Activated CD4-positive, alpha-beta T cell treated with anti-CD3 and anti-CD28 coated beads, Interleukin-2, amount 50 U/mL, for 48 hours (primary cell): ENCODE measurements at places on chromosomes 2 and 18.
A peak's percentile ranks its signal among the peaks of the same experiment; 100 is the strongest.

DNA sequence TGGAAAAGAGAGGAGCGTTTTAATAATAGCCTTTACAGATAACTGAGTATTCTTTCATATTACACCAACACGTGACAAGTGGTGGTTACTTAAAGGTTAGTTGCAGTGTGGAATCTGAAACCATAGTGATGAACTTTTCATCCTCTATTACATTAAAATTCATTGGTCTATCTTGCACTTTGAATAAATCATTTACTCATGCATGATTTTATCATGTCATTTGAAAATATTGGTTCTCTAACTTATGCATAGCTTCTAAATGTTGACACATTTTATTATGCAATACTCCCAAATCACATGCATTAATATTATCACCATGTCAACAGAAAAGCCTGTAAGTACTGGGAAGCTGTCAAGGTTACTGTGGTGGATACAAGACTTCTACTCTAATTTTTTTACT is 1432.2 kb downstream of the LRP1B start:
- DNase-seq, result no peak

GRCh38 chr2:1664076-1664605 is 80.2 kb downstream of the PXDN start:
- DNase-seq, result no peak

GRCh38 chr2:15527074-15527739 is 33.9 kb downstream of the NBAS start:
- DNase-seq, result no peak

- DNase-seq, result no peak
Observed at GRCh38 chr2:3283206-3283605, 94.4 kb downstream of the EIPR1 start.

DNA sequence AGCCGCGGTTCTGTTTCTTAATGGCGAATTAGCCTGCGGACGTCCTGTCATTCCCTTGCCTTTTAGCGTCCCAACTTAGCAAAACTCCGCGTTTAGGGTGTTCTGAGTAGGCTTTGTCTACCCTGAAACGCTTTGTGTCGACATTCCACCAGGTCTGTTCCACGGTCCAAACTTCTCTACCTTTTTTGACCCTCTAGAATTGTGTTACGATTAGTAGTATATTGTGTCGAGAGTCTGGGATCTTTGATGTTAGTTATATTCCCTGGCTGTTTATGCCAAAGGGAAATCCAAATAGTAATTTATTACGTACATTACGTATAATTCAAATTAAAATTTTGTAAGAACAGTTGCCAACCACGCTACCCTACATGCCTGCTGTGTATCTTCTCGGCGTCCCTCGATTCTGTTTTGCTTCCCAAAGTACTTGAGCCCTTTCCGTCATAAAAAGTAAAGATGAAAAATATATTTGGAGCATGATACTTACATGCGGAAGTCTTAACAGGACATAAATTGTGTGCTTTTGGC is 495 bp upstream of the TTC32 start:
- no peak for DNase-seq

- DNase-seq, result no peak
Observed at GRCh38 chr2:141848191-141848590, 282.6 kb downstream of the LRP1B start.

DNA sequence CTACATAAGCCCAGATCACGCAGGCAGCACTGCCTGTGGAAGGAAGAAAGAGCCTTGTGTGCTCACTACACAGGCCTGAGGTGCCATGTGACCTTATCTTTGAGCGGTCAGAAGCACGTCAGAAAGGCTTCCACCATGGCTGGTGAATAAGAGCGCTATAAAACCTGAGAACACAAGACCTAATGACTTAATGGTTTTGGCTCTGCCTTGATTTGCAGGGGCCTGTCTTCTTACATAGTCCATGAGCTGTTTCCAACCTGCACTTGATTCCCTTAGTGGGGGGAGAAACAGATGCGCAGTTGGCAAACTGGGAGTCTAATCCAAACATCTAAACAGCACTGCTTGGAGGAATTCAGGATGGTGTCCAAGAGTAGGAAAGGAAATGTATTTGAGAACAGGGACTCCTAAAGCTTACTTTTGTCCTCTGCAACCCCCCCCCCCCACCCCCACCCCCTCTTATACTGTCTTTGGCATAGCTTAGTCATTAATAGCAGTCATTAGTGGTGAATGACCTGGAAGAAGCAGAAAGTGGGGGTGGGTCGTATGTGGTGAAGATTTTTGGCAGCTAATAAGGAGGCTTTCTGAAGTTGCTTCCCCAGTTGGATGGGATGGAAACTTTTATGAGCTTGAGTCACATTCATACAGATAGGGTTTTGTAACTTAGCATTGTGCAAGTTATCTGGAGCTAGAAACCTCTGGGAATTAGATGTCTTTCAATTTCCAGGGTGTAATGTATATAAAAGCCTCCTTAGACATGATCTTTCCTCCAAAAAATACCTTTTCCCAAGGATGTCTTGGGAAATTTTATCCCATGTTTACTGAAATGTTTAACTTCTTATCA is 454.1 kb downstream of the MEIS1 start:
- DNase-seq, result no peak

- DNase-seq, result no peak
Observed at GRCh38 chr2:20008703-20009102, 3.8 kb downstream of the MATN3 start.

DNA sequence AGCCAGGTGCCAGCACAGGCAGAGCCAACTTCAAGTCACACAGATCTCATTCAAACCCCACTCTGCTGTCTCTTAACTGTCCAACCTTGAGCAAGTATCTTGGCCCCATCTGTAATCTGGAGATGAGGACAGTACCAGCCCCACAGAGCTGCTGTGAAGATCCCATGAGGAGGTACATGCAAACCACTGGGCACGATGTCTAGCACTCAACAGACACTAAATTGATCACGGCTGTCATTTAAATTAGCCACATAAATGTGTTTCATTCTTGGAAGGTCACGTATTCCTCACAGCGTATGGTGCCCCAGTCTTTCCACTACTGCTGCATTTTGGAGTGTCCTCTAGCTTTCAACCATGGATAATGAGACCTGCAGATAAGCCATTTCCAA is 167.6 kb upstream of the ID2 start:
- DNase-seq, result no peak

GRCh38 chr2:176872406-176872805 is 340.2 kb upstream of the HNRNPA3 start:
- DNase-seq, result no peak

- DNase-seq, result no peak
Observed at GRCh38 chr2:120661551-120661950, 74.1 kb upstream of the GLI2 start.

GRCh38 chr18:22778996-22779395 is 154.1 kb upstream of the RBBP8 start:
- no peak for DNase-seq

- no peak for DNase-seq
Observed at GRCh38 chr2:188046437-188046836, 245.2 kb upstream of the GULP1 start.

- DNase-seq, result peak; percentile 20
Observed at GRCh38 chr2:53786352-53786704, 425 bp downstream of the ASB3 start.

DNA sequence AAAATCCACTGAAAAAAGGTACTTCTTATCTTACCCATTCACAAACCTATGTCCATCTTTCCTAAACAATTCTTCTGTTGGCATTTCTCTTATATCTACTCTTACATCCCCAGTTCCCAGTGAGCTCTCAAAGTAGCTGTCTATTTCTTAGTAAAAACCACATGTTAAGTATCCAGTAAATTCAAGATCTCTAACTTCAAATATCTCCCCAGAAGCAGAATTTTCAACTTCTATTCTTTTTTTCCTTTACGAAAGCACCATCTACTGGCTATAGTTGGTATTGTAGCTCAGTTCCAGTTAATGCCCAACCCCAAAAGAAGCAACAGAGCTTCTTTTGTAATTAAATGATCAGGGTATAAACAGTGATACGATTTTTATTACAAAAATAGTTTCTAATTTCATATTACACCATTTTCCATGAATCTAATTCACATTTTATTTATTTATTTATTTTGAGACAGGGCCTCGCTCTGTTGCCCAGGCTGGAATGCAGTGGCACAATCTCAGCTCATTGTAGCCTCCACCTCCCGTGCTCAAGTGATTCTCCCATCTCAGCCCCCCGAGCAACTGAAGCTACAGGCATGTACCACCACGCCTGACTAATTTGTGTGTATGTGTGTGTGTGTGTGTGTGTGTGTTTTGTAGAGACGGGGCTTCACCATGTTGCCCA is 28.5 kb downstream of the HRH4 start:
- no peak for DNase-seq

GRCh38 chr2:234411793-234412192 is 85.1 kb downstream of the ARL4C start:
- DNase-seq, result no peak

DNA sequence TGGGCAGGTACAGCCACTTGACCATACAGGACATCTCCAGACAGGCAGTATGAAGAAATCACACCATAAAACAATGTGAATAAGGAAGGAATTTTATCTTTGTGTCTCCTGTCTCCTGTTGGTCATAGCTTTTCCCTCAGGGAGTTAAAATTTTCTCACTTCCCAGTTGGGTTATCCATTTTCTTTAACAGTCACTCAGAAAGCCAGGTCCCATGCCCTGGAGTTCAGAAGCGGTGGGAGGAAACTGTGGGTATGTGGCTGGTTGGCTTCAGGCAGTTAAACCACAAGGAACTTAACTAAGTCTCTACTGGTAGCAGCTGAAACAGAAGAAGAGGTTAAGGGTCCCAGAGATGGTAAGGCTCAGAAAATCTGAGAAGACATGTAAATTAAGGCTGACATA is 6.5 kb upstream of the SMAD2 start:
- no peak for DNase-seq

DNA sequence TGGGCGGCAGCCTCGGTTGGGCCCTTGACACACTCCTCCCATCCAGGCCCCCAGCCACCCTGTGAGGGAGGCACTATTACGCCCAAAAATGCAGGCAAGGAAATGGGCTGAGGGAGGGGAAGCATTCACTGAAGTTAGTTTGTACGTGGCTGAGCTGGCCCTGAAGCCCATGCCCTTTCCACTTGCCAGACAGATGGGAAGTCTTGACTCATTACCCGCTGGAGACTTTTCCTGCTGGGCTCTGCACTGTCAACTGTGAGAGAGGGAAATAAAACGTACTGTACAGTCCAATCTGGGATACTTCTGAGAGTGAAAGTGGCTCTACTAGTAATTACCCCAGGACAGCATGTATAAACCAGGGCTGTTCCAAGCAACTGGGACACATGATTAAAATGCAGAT is 125.9 kb downstream of the MSH2 start:
- DNase-seq, result no peak

DNA sequence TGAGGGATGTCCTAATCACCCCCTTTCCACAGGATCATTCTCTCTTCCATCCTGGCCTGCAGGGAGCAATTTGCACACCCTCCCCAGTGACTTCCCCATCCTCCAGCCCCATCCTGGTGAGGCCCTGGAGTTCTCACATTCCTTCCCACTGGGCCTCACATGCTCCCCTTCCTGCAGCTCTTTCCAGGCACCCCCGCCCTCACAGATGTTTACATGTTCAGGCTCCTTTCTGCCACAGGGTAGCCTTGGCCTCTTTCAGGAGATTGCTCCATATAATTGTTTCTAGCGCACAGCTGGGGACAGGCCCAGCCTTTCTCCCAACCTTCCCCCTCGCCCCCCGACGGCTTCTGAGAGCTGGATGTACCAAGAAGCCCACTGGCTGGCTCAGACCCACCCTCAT is 288.4 kb upstream of the TRIB2 start:
- no peak for DNase-seq

- no peak for DNase-seq
Observed at GRCh38 chr18:44518666-44519065, 162.0 kb upstream of the SETBP1 start.

DNA sequence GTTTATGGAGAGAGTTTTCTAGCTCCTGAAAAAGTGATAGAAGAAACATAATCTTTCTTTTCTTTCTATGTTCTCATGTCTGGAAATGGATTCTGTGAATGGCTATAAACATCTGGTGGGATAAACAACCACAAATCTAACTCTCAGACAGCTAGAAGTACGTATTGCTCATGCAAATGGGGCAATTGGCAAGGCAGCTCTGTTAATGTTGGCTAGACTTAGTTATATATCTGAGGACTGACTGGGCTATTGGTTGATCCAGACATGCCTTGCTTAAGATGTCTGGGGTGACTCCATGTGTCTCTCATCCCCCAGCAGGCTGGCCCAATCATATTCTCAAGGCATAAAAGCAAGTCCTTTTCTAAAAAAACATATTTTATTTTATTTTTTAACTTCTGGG is 939.2 kb upstream of the NRXN1 start:
- DNase-seq, result no peak

DNA sequence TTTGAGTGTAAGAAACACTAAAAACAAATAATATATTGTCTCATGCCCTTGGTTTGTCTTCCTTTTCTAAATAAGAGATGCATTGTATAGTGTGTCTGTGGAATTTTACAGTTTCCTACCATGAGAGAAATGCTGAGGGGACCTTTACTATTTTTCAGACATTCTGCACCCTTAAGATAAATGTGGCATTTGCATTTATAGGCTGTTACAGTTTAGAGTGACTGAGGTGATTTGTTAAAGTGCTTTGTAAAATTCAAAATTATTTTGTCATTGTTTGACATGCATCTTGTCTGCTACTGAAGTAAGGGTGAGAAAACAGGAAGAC is 78.9 kb upstream of the ZSWIM2 start:
- no peak for DNase-seq

DNA sequence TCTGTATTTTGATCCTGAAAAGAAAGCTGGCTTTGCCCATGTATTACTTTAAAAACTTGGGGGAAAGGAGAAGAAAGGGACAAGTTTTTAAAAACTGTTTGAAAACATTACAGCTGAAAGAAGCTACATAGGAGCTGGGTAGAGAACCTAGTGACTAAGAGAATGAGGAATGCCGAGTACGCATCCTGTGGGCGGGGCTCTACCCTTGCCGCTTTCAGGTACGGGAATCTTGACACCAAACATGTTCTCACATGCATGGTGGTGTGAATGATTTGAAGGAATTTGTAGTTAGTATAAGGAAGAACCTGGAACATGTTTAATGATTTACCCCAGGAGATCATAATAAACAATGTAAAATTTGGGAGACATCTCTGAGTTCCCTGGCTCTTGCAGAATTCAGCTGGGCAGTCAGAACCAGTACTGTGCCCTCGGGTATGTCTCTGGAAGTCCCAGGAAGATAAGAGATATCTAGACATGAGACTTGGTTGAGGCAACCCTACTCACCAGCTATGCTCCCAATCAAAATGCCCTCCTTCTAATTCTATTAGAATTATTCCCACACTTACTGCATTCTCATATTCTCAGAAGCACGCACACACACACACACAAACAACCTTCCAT is 16.5 kb upstream of the TGFA start:
- DNase-seq, result no peak

- no peak for DNase-seq
Observed at GRCh38 chr2:202771741-202772460, 99.7 kb downstream of the ICA1L start.

GRCh38 chr2:33411765-33412164 is 64.7 kb upstream of the RASGRP3 start:
- DNase-seq, result no peak

GRCh38 chr2:216677439-216678097 is 17.8 kb downstream of the IGFBP5 start:
- DNase-seq, result no peak

- no peak for DNase-seq
Observed at GRCh38 chr2:152174574-152174973, 989 bp downstream of the STAM2 start.

- no peak for DNase-seq
Observed at GRCh38 chr2:228699888-228700287, 518.4 kb upstream of the SPHKAP start.
